ENCODE measurements at places on chromosomes 1 and 21. TPM values are rescaled to one million over a fixed set of nuclear protein-coding genes. Genes with fewer than 3 reads are reported as not detected.

- no peak for DNase-seq
Measured at GRCh38 chr1:38780133-38780532, 79.4 kb downstream of the RRAGC start.

- DNase-seq = no peak
Measured at GRCh38 chr1:18856435-18856834, 3.0 kb downstream of the TAS1R2 start.

- no peak for DNase-seq
Measured at GRCh38 chr1:204186597-204186996, 9.7 kb downstream of the KISS1 start.

DNA sequence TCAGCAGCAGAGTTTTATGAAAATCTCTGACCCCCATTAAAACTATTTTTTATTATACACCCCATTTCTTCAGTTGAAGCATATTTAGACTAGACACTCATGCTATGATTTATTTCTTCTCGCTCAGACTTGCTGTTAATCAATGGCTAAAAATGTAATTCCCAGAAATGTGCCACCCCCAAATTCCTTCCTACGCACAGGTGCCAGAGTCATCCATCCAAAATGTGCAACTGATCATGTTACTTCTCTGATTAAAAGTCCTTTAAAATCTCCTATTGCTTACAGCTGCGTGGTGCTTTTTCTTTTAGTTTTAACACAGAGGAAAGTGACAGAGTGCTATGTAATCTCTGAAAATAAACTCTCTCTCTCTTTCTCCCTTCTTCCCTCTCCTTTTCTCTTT is 954.4 kb downstream of the NCAM2 start:
- no peak for DNase-seq

GRCh38 chr1:18387307-18387706 is 93.4 kb upstream of the KLHDC7A start:
- DNase-seq = no peak

DNA sequence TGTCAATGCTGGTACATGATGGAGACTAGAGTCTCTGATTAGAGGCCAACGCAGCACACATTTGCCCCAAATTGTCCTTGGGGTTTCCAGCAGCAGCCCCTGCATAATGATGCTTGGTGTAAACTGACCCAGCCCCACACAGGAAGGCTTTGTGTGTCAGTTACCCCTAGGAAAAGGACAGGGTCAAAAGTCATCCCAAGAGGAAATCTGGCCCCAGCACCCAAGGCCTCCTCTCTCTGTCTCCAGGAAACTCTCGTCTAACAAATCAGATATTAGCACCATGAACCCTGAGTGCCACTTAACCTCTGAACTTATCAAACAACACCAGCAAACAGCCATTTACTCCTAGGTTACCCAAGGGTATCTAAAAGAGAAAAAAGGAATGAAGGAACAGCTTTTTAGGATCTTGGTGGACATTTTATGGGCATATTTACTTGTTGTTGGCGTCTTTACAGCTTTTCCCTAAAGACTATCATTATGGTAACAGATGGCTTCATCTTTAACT is 84.5 kb downstream of the PSMG1 start:
- DNase-seq = no peak

DNA sequence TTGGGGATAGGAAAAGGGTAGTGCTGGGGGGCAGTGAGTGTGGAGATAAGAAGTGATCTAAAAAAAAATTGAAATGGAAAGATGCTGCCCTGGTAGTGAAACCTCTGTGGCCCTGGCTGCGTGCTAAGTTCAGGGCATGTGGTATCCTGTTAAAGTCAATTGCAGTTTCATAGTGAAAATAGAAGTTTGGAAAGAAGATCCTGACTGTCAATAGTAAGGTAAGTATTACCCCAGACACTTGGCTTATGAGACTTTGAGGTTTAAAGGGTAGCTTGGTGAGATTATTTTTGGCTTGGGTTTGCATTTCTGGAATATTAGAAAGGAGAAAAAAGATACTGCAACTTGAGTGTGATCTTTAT is 6.8 kb downstream of the ARID1A start:
- DNase-seq = no peak

- peak; percentile 46 for DNase-seq
Measured at GRCh38 chr1:41810446-41810845, 108.3 kb downstream of the HIVEP3 start.

- no peak for DNase-seq
Measured at GRCh38 chr21:34559089-34559631, 47.1 kb upstream of the KCNE1 start.

DNA sequence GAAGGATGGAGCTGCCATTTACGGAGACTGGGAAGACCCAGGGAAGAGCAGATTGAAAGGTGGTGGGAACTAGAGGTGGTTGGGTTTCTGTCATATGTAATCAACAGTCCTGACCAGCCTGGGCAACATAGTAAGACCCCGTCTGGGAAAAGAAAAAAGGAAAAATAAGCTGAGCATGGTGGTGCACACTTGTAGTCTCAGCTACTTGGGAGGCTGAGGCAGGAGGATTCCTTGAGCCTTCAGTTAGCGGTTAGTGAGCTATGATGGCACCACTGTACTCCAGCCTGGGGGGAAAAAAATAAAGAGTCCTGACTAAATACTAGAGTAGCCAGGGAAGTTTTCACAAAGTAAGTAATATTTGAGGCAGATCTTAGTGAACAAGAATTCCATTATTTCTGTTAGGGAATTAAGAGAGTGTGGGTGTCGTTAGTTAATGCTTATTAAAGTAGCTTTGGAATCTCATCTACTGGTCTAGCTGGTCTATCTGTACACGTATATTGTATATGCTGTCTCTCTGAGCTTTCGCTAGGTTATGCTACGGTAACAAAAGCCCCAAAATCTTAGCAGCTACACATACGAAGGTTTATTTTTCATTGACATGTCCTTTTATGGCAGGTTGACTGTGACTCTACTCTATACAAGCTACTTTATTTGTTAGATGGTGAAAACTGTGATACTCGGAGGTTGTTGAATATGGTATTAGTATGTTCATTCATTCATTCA is 4.4 kb downstream of the NBPF1 start:
- DNase-seq = no peak

DNA sequence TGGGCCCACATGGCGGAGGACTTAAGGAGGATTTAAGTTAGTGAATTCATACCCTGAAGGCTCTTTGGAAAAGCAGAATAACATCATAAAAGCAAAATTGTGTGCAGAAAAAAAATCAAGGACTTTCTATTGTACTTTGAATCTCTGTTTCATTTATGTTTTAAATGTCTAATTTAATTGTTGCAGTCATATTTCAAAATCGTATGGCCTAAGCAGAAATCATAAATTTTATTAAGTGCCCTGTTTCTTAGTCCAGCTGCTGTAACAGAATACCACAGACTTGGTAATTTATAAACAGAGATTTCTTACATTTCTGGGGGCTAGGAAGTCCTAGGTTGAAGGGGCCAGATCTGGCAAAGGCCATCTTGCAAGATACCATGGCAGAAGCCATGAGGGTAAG is 555.6 kb downstream of the LTN1 start:
- DNase-seq = no peak

DNA sequence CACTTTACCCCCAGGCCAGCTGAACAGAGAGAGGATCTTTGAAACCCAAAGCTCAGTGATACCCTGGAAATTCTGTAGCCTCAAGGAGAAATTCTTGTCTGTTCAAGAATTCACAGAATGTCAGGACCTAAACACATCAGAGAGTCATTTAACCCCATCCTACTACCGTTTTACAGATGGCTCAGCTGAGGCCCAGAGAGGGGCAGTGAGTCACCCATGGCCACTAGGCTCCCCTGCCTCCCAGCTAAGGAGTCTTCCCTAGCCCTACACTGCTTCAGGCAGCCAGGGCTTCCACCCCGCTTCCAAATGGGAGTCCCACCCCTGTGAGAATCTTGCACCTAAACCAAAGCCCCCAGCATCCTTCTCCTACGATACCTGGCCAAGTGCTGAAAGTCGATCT is 28.3 kb downstream of the VWA5B1 start:
- DNase-seq = no peak

GRCh38 chr1:157239936-157240335 is 101.7 kb upstream of the ETV3 start:
- no peak for DNase-seq

DNA sequence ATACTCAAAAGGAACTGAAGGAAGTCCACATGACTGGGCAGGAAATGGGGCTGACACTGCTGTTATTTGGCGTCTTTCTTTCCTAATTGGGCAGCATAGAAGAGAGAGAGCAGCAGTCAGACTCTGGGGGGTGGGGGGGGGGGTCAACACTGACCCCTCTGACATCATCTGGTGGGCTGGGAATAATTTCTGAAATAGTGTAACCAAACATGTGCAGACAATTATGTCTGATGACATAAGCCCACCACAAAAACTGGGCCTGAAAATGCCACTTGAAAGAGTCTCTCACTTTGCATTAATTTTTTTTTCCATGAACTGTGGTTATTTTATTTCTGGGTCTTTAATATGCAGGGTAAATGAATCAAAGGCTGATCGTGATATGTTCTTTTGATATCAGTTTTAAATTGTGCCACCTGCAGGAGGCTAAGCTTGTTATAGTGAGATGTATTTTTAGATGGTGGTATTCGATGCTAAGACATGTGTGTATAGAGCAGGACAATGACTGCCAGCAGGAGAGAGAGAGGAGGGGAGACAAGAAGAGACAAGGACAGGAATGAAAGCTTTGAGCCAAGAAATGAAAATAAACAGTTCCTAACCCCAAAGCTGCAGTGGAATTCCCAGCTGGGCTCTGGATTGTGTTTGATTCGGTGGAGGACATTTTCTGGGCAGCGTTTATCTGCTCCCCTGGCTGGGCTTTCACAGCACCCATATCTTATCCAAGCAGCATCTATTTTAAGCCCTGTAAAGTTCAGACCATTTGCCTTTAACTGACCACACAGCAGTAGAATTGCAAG is 264.7 kb downstream of the PBX1 start:
- no peak for DNase-seq

DNA sequence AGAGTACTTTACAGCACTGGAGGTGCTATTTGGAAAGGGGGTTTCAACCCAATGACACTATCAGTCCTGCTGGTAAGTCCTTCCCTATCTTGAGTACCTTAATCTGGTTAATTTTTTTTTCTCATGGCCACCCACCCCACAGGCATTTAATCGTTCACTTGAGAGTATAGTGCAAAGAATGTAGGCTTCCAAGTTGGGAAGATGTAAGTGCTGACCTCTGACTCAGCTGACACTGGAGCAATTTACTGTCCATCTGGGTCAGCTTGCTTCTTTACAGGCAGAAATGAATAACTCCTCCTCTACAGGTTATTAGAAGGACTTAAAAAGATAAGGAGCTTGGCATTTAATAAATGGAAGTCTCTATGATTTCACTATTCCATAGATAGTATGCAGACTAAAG is 89.6 kb downstream of the AK5 start:
- DNase-seq = no peak

- no peak for DNase-seq
Measured at GRCh38 chr1:35605071-35605866, 32.2 kb downstream of the TFAP2E start.

DNA sequence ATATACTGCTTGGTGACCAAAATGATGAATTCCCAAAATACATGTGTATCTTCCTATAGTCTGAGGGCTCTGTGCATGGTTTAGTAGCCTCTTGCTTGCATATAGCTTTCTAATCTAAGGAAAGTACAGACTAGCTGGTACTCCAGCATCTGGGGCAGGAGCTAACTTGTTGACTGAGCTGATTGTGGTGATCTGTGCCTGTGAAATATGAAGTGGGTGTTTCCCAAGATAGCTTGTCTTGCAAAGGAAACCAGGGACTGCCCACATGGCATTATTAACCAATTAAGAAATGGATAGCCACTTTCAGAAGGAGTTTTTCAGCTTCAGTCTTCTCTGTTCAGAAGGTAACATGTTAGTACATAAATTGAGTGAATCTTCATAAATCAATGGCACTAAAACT is 219.8 kb downstream of the NEGR1 start:
- DNase-seq = no peak

GRCh38 chr1:18549106-18549505 is 68.4 kb downstream of the KLHDC7A start:
- no peak for DNase-seq

GRCh38 chr1:208717525-208717924 is 473.3 kb upstream of the PLXNA2 start:
- DNase-seq = no peak

DNA sequence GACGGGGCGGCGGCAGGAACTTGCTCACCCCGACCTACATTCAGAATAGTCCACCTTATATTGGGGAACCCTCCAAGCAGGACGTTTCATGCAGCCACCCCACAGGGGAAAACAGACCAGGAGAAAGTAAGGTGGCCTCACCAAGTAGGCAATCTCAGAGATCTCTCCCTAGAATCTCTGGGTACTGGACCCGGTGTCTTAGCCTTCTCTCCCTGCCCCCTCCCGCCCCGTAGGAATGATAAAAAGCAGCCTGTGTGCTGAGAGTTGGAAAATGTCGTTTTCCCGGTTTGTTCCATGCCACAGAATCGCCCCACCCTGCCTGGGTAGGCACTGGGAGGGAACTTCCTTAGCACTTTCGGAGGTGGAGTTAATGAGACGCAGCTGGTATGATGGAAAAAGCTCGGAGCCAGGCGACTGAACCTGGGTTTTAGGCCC is 789 bp upstream of the PTPN14 start:
- DNase-seq = no peak

DNA sequence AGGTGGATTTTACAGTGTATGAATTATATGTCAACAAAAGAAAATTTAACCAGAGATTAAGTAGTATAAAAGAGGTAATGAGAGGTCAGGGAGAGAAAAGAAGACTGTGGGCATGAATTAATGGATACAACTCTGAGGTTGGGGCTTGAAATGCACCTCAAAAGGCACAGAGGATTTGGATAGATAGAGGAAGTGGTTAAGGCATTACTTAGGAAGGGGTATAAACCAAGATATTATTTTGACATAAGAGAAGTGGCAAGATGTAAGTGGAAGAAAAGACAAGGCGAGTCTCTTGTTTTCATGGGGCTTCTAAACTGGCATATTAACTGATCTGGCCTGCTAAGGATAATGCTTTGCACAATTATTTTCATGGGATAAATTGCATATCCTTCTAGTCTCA is 34.1 kb downstream of the RAP1A start:
- no peak for DNase-seq

ERICH3 gene
- not detected for total RNA-seq

OR2L3 gene
- not detected for total RNA-seq

OPTC gene
- not detected for total RNA-seq

SLAMF1 gene
- 0.72 TPM for total RNA-seq

MRPS21 gene
- total RNA-seq = 74.2 TPM

ESPN gene
- total RNA-seq = not detected

SIPA1L2 gene
- total RNA-seq = 7.8 TPM
